ENCODE measurements at places on chromosomes 1 and 21.

DNA sequence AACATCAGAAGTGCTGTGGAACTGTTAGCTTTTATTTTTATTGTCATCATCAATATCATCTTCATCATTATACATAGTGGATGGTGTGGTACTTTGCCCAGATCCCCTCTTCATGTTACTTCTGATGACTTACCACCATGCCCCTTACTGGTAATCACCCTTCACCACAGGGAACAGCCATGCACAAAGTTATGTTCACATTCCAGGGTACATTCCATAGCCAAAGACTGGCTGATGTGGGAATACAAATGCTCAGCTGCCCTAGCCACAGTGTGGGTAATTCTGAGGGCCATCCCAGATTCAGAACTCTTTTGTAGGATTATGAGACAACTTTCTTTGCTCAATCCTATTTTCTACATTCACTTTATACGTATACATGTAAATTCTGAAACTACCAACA is 691.3 kb upstream of the CXADR start:
- DNase-seq: no peak

GRCh38 chr1:103527331-103527730 is 1.8 kb downstream of the RNPC3 start:
- DNase-seq: no peak

- DNase-seq: no peak
Observed at GRCh38 chr1:168792142-168792541, 63.1 kb upstream of the DPT start.

GRCh38 chr1:184574588-184574987 is 180.1 kb downstream of the EDEM3 start:
- no peak for DNase-seq

GRCh38 chr1:90122654-90123340 is 127.9 kb downstream of the ZNF326 start:
- DNase-seq: no peak

GRCh38 chr1:109539676-109540075 is at the start of gene GPR61:
GPR61 (plus strand) TSS chr1:109539872; CDS start chr1:109543023, 3,151 bp downstream.
- no peak for DNase-seq

DNA sequence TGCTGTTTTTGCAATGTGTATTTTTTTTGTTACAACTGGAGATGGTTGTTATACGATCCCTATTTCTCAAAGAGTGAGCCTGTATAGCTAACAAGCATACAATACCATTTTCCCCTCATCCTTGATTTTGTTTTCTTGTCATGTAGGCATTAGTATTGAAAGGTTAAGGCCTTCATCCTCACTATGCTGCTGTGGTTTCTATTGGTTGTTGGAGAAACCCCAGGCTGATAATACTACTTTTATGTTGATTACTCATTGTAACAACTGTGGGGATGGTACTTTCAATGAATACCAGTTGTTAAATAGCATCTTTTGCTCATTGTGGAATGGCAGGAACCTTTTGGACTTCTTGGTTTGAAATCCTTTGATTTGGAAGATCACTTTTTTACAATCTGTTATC is 39.0 kb upstream of the MACF1 start:
- DNase-seq: no peak

DNA sequence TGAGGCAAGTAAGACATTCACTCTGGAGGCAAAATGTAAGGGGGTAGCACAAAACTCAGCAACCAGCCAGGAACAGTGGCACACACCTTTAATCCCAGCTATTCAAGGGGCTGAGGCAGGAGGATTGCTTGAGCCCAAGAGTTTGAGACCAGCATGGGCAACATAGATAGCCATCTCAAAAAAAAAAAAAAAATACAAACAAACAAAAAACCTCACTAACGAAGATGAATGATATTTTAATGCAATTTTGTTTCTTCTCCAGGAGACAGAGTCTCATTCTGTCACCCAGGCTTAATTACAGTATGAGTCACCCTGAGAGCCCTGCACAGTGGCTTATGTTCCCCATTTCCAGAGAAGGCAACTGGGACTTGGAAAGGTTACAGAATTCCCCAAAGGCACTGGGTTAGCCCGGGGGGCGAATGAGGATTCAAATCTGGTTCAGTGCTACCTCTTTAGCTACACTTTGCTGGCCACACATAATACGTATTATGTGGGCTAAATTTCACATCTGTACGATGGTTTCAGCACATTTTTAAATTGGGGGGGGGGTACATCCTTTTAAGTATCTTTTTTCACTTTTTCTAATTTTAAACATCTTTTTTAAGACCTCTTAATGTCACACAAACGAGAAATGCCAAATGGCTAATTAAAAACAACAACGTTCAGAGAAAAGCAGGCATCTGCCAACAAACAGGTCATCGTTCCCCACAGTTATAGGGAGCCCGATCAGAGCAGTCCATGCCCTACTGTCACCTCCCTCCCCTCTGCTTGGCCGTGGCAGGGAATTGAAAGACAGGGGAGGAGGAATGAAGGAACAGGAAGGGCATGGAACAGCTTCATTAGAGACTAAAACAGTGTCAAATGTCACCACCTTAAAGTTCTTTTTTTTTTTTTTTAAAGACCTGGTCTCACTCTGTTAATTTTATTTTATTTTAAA is 3.5 kb downstream of the CELA2A start:
- no peak for DNase-seq

DNA sequence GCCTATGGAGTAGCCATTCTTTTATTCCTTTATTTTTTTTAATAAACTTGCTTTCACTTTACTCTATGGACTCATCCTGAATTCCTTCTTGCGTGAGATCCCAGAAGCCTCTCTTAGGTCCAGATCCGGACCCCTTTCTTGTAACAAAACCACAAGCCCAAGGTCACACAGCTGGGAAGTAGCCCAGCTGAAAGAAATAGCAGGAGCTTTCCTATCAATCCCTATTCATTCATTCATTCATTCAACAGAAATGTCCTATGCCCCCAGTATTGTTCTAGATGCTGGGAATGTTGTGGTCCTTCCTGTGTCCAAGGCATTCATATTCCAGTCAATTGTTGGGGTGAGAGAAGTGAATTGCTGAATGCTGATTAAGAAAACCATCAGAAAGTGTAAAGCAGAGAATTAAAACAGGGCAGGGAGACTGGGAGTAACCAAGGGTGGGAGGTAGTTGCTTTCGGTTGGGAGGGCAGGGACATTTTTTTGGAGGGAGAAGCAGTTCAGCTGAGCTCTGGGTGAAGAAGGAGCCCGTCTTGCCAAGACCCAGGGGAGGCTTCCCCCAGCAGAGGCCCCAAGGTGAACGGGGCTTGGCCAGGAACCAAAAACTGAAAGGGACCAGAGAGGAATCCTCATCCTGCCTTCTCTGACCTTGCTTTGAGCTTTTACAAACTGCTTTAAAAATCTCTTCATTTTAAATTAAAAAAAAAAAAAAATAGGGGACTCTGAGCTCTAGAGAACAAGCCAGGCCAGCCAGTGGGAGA is 10.8 kb downstream of the PLA2G2D start:
- no peak for DNase-seq

GRCh38 chr1:237444120-237444790 is 402.3 kb downstream of the RYR2 start:
- no peak for DNase-seq

DNA sequence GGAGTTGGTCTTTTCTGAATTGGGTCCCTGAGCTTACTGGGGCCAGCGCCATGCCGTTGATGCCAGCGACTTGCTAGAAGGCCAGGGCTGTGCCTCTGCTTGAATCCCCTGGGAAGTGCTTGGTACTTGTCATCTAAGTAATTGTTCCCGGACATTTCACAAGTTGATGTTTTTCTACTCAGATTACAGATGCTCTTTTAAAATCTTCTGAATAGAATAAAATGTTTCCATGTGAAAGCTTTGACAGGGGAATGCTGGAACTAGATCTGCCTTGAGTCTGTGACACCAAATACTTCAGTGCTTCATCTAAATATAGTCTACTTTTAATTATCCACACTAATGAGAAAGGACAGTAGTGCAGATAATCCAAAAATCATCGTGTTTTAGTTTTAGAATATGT is 38.3 kb downstream of the PTGFRN start:
- no peak for DNase-seq

DNA sequence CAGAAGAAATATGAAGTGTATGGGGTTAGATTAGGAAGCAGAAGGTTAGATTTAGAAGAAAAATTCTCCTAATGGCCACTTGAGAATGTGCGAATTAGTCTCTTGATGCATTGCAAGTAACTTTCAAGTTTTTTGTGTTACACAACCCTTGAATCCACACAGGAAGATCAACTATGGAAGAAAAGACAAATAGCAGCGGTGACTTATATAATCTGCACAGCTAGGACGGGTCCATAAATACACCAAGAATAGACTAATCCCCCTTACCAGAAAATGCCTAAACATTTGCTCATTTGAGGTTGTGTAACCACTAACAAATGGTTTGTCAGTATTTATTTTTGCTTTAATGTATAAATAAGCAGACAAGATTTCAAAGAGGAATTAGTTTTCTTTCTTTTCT is 182.6 kb downstream of the TGFB2 start:
- no peak for DNase-seq

DNA sequence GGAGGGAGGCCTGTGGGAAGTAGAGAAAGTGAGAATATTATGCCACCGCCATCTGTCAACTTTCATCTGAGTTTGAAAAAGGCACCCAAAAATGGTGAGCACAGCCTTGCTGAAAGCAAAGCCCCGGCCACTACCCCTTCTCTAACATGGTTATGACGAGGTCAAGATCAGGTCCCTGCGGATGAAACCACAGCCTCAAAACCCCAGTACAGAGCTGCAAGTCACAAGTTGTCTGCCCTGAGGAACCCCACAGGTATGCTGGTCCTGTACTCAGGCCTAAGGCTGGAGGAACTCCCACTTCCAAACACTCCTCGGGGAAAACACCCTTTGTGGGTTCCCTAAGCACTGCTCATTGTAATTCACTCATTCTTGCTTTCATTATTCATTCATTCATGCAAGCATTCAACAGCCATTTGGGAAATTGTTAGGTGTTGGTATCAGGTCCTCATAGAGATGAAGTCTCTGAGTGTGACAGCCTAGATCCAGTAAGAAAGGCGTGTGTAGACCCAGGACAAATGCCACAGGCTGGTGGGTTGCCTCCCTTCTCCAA is 216.6 kb upstream of the EDN2 start:
- no peak for DNase-seq

DNA sequence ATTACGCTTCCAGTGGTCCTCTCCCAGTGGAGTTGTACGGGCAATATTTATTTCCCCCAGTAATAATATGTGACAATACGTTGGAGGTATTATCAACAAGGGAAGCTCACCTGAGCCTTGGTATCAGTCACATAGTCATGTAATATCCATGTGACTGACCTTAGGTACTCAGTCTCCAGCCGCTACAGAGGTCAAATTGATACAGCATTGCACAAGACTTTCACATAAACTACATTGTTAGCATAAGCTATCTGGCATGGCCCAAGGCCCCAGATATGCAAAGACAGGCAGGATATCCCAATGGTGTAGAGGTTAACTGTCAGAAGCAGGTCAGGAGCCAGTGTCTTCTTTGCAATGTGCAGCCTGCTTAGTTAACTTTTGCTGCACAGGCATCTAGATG is 15.3 kb upstream of the CHIT1 start:
- DNase-seq: no peak

- DNase-seq: peak; percentile 38
Observed at GRCh38 chr21:25573409-25574206, 33.7 kb downstream of the MRPL39 start.

DNA sequence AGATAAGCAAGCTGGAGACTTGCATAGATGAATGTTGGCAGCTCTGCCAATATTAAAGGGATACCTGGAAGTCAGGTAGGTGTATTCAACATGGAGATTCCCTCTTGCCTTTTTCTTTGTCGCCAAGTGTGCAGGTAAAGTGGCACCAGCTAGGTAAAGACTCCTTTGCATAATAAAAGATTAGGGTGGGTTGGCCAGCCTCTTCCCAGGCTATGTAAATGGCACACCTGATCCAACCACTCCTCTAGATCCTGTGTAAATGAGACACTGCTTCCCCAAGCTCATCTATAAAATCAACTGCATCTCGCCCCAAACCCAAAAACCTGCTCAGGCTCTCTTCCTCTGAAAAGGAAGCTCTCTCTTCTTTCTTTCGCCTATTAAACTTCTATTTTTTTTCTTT is 100.8 kb upstream of the DSCAM start:
- DNase-seq: no peak

- DNase-seq: no peak
Observed at GRCh38 chr1:185358957-185359356, 41.9 kb upstream of the IVNS1ABP start.

- DNase-seq: no peak
Observed at GRCh38 chr1:45370575-45370974, 30.3 kb upstream of the MUTYH start.

DNA sequence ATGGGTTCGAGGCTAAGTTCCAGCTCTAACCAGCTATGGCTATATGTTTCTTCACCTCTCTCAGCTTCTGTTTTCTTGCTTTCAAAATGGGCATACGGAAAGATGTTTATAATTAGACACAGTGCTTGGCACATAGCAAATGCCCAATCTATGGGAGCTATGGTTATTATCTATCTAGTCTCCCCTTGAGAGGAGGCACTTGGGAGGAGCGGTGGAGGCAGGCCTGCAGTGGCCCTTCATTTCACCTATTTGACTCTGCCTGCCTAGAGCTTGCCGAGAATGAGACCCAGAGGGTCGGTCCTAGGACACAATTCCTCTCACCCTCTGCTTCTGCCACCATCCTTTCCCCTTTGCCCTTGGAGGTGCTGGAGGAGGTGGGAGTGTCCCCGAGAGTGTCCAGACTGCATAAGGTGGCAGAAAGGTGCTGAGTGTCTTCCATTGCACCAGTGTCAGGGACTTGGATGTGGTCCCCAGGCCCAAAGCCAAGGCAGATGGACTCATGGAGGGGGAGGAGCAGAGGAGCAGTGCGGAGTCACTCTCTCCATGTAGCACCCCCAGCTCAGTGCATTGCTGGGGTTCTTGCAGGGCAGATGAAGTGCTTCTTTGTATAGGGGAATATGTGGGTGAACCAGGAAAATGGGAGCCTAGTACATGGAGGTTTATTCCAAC is 9.0 kb downstream of the LGR6 start:
- no peak for DNase-seq

DNA sequence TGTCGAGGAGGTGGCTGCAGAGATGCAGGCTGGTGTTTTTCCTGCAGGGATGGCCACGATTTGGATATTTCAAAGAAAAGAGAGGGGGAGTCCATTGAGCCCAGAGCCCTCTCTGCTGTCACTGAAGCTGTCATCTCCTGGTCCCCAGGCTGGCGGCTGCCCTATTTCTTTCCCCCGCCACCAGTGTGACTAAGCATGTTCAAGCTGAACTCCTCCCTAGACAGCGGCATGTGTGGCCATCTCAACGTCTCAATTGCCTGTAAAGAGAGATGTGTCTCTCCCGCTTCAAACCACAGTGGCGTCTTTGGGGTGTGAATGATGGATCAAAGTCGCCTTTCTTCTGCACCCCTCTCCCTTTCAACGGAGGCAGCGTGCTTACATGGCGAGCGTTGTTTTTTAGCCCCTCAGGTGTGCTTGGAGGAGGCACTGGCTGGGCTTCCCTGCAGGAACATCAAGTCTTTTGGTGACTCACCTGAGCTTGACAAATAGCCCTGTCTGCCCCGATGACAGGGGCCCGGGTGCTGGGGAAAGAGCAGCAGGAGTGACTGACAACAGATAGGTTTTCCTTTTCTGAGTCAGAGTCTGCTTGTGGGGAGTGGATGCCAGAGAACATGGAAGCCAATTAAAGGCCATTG is 346.4 kb upstream of the AJAP1 start:
- DNase-seq: no peak

Measured in effector CD4-positive, alpha-beta T cell (primary cell).